ENCODE measurements at places on chromosomes 13 and 19.

DNA sequence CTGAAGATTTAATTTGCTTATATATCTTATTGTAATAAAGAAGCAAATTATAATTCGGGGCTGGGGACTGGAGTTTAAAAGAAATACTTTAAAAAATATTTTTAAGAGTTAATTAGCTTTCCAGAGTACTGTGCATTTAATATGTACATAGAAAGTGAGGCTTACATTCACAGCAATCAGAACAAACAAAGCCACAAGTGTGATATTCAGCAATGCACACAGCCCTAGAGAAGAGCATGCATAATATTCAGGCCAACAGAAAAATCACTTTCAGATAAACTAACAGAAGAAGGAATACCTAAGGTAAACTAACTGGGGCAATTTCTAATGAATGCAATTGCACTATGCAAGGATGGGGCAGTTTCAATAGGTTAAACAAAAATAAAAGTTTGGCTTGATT lies 241.8 kb downstream of the GPC6 start:
- H3K4me3 ChIP-seq: no peak overlapping the region
- no peaks in the 10 kb centered on the region for H3K27me3 ChIP-seq
- no peak for DNase-seq
- no peaks in the 10 kb centered on the region for H3K36me3 ChIP-seq
- H3K27ac ChIP-seq: no peak overlapping the region

DNA sequence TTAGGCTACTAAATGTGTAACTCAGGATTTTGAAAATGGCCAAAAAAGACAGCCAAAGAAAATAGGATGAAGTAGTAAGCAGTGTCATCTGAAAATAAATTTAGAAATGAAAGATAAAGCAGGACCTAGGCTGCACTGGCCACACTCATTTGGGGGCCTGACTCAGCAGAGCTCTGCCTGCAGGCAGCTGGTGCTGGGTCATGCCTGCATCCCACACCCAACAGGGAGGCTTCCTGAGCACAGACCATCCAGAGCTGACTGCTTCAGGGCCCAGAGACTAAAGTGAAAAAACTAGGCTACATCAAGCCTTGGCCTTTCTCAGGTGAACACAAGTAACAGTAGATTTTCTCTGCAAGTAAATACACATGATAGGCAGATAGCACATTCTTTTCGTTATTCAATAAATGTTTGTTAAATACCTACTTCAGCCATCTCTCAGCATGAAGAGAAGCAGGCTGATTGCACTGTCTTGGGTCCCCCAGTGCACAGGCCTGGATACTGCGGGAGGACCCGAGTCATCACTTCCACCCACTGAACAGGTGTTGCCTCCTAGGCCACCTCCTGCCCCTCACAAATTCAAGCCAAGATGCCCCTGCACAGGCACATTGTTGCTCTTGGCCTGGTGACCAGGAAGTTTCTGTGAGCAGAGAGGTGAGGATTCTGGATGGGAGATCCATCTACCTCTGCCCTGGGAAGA lies 284.0 kb downstream of the OXGR1 start:
- H3K27me3 ChIP-seq: no peaks in the 10 kb centered on the region
- no peak overlapping the region for H3K27ac ChIP-seq
- DNase-seq: no peak
- H3K36me3 ChIP-seq: no peaks in the 10 kb centered on the region

- no peak for DNase-seq
- no peaks in the 10 kb centered on the region for H3K27me3 ChIP-seq
- H3K36me3 ChIP-seq: no peaks in the 10 kb centered on the region
- no peak overlapping the region for H3K4me3 ChIP-seq
Observed at GRCh38 chr13:99548448-99548847, 47.2 kb downstream of the TM9SF2 start.

GRCh38 chr13:26067601-26068000 lies 15.8 kb upstream of the SHISA2 start:
- H3K27me3 ChIP-seq: no peaks in the 10 kb centered on the region
- H3K27ac ChIP-seq: no peak overlapping the region
- H3K4me1 ChIP-seq: no peaks in the 10 kb centered on the region
- H3K4me3 ChIP-seq: no peak overlapping the region
- H3K36me3 ChIP-seq: no peaks in the 10 kb centered on the region

- H3K4me3 ChIP-seq: peak overlapping the region; percentile 60
- H3K36me3 ChIP-seq: no peaks in the 10 kb centered on the region
- peak overlapping the region; percentile 86 for H3K27ac ChIP-seq
- no peaks in the 10 kb centered on the region for H3K4me1 ChIP-seq
- peak; percentile 88 for DNase-seq
Observed at GRCh38 chr19:35247526-35248309, 1.1 kb upstream of the LSR start.

DNA sequence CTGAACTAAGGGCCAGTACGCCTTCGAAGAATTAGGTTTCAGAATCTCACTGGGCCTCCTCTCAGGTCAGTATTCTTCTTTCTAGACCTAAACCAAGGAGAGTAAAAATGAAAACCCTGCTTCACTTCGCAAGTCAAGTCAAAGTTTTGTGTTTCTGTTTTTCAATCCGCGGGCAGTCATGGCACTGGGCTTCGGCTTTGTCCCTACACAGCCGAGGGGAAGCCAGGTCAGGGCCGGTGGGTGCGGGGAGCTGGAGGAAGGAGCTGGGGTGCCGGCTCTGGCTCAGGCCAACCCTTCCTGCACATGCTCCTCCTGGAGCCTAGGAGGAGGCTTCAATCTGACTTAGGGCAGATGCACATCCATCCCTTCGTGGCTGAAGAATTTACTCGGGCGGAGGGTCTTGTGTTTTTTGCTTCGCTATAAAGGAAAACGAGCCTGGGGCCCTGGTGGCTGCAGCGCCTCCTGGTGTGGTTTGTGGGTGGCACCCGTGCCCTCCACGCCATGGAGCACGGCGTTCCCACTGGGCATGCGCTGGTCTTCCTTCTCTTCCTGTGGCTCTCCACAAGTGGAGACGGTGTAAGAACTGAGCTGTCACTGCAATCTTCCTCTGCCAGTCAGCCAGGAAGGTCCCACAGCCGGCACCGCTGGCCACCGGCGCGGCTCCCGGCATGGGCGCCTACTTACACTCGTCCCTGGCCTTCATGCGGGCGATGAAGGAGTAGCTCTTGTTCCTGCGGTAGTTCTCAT lies 22.5 kb downstream of the C19orf44 start:
- H3K4me3 ChIP-seq: no peak overlapping the region
- H3K36me3 ChIP-seq: no peaks in the 10 kb centered on the region
- no peaks in the 10 kb centered on the region for H3K27me3 ChIP-seq
- H3K4me1 ChIP-seq: peaks cover 5% of the 10 kb centered on the region
- DNase-seq: no peak

DNA sequence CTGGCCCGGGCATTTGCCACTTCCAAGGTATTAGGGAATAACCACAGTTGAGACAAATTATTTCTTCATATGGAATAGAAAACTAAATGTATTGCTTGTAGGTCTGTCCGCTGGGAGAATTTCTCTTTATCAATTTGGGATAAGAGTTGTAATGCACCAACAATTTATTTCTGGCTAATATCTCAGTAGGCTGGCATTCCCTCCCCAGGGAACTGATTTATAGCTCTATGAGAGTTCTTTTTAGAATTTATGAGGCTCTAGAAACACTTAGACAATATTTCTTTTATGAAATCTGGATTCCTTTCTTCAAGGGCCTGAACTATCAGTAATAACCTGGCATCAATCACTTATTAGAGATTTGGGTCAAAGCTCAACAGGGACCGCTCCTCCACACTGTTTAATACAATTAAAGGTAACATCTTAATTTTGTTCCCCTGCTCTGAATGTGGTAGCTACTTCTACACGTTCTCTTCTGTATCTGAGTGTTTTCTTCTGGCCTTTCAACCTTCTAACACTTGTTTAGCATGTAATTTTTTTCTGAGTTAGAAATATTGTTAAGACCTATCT lies 857.4 kb upstream of the PRR20A start:
- DNase-seq: no peak
- no peak overlapping the region for H3K4me3 ChIP-seq
- no peaks in the 10 kb centered on the region for H3K36me3 ChIP-seq
- H3K27me3 ChIP-seq: no peaks in the 10 kb centered on the region

Measured in testis (tissue), 5 donors.